Temporal lobe (tissue), 4 donors: ENCODE measurements at places on chromosomes 11 and 22. TPM values are rescaled to one million over a fixed set of nuclear protein-coding genes. Genes with fewer than 3 reads are reported as not detected.

The CDCA5 gene
- total RNA-seq = 2.0 TPM

The KCNQ1 gene
- total RNA-seq = 0.49 TPM

The PRRG4 gene
- total RNA-seq = under 0.01 TPM

The ARHGEF12 gene
- 180 TPM for total RNA-seq

The THY1 gene
- 21.4 TPM for total RNA-seq

The BEST1 gene
- 0.49 TPM for total RNA-seq

The EPS8L2 gene
- 1.2 TPM for total RNA-seq

The ZW10 gene
- total RNA-seq = 9.8 TPM

The TMX2 gene
- total RNA-seq = 38.4 TPM

The LGR4 gene
- 17.5 TPM for total RNA-seq

The DERL3 gene
- 0.49 TPM for total RNA-seq

The CLP1 gene
- total RNA-seq = 9.8 TPM

The UPK2 gene
- not detected for total RNA-seq

The GUCY1A2 gene
- total RNA-seq = 109 TPM

The OR6A2 gene
- 0.49 TPM for total RNA-seq

The KLHL35 gene
- 16.0 TPM for total RNA-seq

The NRGN gene
- total RNA-seq = 1.5 TPM

The HTR3A gene
- total RNA-seq = 0.74 TPM

The CCDC89 gene
- 0.25 TPM for total RNA-seq

The SNX19 gene
- total RNA-seq = 44.3 TPM

The TENM4 gene
- 80.6 TPM for total RNA-seq

The CSNK2A3 gene
- 2.5 TPM for total RNA-seq

The FIBIN gene
- 4.4 TPM for total RNA-seq

The MS4A6E gene
- total RNA-seq = not detected
